ENCODE measurements at places on chromosomes 12 and 14. TPM values are rescaled to one million over a fixed set of nuclear protein-coding genes. Genes with fewer than 3 reads are reported as not detected.

GRCh38 chr12:63525831-63526230 lies 142.5 kb downstream of the DPY19L2 start:
- DNase-seq: no peak

DNA sequence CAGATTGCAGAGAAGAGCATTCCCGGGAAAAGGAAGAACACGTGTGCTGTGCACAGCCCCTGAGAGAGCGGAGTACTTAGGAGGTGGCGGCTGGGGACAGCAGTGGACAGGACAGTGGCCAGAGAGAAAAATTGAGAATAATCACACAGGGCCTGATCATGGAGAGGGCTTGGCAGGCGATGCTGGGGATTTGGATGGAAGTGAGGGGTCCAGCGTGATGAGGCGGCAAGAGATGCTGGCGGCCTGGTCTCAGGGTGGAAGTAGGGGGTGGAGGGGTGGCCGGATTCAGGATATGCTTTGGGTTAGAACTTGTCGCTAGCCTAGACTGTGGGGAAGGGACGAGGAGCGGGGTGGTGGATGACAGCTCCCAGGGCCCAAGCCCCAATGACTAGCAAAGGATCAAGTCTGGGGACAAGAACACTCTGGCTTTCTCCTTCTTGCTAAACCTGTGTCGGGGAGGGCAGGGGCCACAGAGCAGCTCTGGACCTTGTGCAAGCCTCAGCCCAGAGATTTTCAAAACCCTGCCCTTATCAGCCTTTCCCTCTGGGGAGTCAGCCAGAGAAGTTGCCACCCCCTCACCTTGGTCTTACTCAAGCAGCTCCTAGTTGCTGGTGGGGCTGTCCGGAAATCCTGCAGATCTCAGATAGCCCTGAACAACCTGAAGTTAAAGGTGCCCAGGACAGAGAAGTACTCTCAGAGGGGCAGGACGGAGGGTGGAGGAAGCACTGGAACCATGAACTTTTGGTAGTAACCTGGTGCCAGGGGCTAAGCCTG lies 1.3 kb downstream of the HVCN1 start:
- no peak for DNase-seq

DNA sequence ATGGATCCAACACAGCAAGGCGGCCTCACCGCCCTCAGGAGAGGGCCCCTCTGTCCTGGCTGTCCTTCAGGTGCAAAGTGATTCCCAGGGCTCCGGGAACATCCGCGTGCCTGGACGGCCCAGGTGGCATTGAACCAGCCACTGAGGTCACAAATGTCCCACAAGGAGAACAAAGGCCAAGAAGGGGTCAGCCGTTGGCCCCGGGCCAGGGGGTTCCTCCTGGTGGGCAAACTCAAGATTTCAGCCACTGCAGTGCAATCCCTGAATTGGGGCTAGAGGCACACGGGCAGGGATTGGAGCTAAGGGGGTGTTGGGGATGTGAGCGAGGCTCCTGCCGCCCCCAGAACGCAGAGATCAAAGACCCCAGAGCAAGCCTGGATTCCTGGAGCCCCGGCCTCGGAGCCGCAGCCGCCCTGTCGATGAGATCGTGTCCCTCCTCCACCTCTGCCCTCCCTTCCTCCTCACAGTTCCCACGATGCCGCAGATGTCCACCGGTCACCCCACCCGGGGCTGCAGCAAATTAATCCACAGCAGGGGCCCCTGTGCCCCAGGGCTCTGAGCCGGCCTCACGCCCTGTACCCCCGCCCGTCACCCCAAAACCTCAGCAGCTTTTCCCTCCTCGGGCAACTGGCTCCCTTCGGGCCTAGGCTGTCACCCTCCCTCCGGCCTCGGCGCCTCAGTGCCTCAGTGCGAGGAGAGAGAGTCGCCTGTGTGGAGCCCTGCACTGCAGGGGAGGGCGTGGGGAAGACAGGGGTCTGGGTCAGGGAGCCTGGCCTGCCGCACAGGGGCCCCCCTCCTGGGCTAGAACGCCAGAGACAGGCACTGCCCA lies 56.7 kb upstream of the GALNT9 start:
- no peak for DNase-seq

DNA sequence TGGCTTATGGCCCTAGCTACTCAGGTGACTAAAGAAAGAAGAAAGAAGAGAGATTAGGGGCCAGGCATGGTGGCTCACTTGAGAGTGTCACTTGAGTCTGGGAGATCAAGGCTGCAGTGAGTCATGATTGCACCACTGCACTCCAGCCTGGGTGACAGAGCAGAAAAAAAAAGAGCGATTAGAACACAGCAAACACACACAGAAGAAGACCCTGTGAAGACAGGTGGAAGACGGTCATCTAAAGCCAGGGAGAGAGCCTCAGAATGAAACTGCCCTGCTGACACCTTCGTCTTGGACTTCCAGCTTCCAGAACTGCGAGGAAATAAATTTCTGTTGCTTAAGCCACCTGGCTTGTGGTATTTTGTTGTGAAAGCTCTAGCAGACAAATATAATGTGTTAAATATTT lies 17.5 kb upstream of the PPP1CC start:
- no peak for DNase-seq

GRCh38 chr12:89890161-89890560 lies 181.5 kb upstream of the ATP2B1 start:
- DNase-seq: no peak

- DNase-seq: no peak
These were observed 103.7 kb downstream of the SCARB1 start for GRCh38 chr12:124759841-124760503.

DNA sequence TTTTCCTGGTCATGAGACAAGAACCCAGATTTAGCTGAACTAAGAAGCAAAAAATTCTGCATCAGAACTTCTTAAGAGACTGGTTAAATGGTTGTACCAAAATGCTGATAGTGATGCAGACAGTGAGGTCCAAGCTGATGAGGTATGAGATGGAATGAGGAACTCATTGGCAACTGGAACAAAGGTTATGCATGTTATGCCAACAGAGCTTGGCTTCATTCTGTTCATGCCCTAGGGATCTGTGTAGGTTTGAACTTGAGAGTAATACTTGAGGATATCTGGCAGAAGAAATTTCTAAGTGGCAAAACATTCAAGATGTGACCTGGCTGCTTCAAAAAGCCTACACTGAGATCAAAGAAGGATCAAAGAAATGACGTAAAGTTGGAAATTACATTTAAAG lies 398.0 kb downstream of the FSCB start:
- no peak for DNase-seq

- DNase-seq: peak; percentile 87
These were observed 4.6 kb downstream of the AHNAK2 start for GRCh38 chr14:104973385-104974145.

DNA sequence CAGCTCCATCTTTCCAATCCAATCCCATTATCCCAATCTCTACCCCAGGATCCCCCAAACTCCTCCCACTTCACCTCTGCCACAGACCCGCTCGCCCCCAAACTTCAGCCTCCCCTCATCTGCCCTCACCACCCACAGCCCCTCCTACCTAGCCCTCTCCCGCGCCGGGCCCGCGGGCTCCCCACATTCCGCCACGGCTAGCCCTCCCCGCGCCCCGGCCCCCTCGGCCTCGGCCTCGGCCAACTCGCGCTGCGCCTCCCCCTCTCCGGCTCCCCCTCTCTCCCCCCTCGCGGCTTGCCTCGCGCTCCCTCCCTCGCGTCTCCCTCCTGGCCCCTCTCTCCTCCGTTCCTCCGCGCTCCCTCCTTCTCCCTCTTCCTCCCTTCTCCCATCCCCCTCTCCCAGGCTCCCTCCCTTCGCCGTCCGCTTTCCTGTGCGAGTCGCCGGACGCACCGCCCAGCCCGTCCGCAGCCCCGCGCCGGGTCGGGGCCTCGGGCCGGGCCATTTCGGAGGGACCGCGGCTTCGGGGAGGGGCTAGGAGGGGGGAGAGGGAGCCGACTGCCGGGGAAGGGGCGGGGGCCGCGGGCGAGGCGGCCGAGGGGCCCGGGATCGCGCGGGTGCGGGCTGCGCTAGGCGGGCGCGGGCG lies at the start of gene ATN1:
Gene ATN1 (plus strand): TSS at position 581 of the 643 bp plus-strand sequence. CDS start 6,043 bp downstream, outside the sequence.
- DNase-seq: peak; percentile 76

DNA sequence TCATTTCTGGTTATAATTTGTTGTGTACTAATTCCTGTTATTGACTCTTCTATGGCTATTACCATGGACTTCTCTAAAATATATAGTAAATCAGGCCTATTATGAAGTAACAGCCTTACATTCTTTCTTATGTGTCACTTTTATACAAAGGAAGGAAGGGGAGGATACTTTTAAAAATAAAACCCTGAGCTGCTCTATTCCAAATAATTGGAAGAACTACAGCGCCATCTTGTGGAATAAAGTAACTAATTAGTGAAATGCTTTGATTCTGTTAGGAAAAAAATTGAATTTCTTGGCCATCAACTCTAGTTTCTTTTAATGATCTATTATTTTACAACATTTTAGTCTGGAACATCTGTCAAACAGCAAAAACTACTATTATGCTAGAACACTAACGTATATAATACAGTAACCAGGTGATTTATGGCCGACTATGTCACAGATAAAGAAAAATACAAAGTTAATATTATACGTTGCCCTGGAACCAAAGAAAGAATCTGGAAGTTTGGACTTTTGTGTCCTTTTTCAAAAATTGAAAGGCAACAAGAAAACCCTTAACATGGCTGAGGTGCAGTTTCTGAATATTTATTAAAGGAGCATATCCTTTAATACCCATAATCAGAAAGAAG lies 55.0 kb upstream of the NELL2 start:
- peak; percentile 91 for DNase-seq

DNA sequence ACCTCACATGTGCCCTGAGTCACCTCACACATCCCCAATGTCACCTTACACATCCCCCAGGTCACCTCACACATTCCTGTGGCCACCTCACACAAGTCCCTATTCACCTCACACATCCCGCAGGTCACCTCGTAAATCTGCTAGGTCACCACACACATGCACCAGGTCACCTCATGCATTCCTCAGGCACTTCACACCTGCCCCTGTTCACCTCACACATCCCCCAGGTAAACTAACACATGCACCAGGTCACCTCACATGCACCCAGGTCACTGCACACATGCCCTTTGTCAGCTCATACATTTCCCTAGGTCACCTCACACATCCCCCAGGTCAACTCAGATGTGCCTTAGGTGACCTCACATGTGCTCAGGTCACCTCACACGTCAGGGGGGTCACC lies 639.8 kb downstream of the TMEM121 start:
- no peak for DNase-seq

GRCh38 chr12:103589517-103589916 lies 2.4 kb downstream of the STAB2 start:
- DNase-seq: no peak

- DNase-seq: no peak
These were observed 1.4 kb downstream of the VAMP1 start for GRCh38 chr12:6469092-6469491.

DNA sequence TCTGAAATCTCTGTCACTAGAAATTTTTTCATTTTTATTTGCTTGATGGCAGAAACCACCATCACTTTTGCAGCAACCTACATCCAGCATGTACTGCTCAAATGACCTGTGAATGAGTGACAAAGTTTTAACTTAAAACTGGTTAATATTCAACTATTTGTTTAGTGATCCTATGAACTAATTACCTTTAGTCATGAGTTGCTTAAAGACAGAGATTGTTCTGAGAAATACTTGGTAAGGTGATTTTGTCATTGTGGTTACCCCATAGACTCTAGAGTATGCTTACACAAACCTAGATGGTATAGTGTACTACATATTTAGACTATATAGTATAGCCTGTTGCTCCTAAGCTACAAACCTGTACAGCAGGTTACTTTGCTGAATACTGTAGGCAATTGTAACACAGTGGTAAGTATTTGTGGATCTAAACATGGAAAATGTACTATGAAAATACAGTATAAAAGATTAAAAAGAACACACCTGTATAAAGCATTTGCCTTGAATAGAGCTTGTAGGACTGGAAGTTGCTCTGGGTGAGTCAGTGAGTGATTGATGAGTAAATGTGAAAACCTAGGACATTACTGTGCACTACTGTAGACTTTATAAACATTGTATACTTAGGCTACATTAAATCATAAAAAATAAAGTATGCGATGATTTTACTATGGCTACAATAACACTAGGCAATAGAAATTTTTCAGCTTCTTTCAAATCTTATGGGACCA lies 256.6 kb upstream of the PPFIA2 start:
- DNase-seq: no peak

GRCh38 chr14:59182641-59183040 lies 5.8 kb upstream of the DAAM1 start:
- no peak for DNase-seq

DNA sequence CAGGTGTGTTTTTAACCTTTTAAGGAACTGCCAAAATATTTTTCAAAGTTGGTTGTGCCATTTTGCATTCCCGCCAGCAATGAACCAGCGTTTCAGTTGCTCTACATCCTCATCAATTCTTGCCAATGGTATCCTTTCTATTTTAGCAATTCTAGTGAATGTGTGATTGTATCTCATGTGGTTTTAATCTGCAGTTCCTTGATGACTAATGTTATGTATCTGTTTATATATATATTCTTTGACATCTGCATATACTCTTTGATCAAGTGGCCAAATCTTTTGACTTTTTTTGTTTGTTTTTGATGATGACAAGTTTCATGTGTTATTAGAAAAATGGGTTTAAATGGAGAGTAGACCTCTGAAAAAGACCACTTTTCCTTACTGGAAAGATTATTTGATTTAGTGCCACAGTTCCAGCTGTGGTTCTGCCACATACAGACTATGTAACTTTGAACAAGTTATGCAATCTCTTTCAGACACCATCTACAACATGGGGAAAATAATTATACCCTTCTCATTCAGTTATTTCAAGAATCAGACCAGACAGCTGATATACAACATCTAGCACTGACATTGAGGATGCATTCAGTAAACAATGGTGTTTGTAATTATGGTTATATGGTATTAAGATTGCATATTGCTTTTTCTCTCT lies 146.3 kb upstream of the CNOT2 start:
- no peak for DNase-seq

GRCh38 chr14:100012478-100013327 lies 52.5 kb upstream of the EVL start:
- DNase-seq: peak; percentile 78

- no peak for DNase-seq
These were observed 11.9 kb downstream of the VRTN start for GRCh38 chr14:74360163-74360562.

GRCh38 chr12:71194657-71195056 lies 36.9 kb upstream of the TSPAN8 start:
- DNase-seq: no peak

DNA sequence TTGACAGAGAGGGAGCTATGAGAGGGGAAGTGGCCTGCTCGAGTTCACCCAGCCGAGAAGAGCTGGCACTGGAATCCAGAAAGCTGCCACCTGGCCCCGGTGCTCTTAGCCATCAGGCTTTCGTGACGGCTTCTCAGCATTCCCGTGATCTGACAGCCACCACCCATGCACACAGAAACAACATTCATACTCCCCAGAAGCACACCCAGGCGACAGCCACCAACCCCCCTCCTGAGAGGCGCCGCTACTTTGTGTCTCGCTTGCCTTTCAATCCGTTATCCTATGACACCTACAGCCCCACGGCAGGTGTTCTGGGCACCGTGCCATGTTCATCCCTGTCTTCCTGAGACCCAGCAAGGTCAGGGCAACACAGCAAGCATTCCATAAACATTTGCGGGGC lies 31.4 kb downstream of the PSMC1 start:
- DNase-seq: no peak

ACRBP gene
- not detected for total RNA-seq

LRCOL1 gene
- total RNA-seq: not detected

APOF gene
- not detected for total RNA-seq

CLEC4A gene
- total RNA-seq: not detected

CLEC1B gene
- not detected for total RNA-seq

All from GM23248 (cell line).